NCI-H510A treated with DMSO at 0.1 percent for 48 hours (cell line): ENCODE measurements at places on chromosomes 13 and 19.

DNA sequence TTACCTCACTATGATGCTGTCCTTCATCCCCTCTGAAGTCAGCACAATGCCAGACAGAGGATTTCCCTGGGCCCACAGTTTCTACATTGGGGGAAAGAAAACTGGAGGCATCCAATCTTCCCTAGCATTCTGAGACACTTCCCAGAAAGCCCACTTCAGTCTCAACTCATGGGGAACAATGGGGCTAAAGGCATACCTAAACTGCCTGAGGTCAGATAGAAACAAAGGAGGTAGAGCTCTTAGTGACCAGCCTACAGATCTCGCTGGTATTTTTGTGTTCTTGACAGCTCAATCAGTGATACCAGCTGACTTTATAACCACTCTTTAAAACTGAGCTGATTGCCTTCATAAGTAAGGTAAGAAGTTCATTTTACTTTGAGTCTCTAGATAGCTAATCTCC lies 881.0 kb upstream of the GPC6 start:
- no peak for DNase-seq

DNA sequence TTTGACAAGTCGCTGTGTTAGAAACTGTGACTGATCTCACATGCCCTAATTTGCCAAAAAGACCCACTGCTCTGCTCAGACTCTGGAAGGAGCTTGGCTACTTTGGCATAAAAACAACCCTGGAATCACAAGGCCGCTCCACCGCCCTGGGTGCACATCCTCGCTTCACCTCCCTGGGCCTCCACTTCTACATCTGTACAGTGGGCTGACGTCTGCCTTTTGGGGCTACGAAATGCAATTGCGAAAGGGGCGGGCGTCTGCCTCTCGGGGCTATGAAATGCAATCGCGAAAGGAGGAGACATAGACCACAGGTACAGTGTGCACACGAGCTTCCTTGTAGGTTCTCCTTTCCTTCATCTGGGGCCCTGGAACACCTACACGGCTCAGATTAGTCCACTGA lies 74.2 kb downstream of the SLC7A1 start:
- no peak for DNase-seq

DNA sequence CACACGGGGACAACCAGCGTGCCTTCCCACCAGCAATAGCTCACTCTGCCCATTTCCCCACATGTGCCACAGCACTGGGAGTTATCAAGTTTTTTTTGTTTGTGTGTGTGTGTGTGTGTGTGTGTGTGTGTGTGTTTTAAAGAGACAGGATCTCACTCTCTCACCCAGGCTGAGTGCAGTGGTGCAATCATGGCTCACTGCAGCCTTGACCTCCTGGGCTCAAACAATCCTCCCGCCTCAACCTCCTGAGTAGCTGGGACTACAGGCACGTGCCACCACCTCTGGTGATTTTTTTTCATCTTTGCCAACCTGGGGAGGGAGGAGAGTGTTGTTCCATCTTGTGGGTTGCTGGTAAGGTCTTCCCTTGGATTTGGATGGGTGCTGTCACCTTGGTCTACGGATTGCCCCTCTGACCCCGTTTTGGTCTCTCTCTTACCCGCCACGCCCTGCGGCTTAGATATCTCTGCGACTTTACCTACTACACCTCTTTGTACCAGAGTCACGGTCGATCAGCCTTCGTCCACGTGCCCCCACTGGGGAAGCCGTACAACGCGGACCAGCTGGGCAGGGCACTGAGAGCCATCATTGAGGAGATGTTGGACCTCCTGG lies 22.6 kb downstream of the PGPEP1 start:
- no peak for DNase-seq

DNA sequence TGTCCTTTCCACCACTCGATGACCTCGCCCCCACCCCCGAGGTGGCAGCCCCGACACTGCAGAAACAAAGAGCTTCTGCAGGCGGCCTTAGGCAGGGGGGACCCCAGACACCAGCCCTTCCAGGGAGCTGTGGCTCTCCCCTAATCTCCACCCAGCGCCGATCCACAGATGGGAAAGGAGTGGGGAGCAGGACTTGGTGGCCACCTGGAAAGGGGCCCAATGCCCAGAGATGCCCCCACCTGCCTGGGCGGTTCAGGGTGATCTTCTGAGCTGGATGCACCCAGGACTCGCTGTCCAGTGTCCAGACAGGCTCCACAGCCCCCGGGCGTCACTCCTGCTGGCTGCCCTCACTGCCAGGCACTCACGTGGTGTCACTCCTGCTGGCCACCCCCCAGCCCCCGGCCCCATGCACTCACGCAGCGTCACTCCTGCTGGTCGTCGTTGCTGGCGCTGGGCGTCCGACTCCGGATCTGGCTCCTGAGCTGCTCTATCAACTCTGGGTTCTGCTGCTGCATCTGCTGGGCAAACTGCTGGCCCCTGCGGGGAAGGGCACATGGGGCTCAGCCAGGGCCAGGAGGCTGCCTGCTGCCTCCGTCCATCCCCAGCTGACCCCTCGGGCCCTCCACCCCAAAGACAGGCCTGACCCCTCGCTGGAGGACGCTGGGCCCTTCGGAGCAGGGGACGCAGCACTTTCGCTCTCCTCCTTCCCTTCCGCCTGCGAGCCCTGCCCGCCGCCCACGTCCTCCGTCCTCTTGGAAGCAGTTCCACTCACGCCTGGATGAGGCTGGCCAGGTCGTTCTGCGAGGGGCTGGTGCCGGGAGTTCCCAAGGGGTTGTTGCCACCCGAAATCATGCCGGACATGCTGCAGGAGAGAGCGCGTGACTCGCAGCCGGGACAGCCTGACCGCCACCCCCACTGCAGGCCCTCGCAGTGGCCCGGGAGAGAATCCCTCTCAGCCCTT lies 17.4 kb upstream of the SLC39A3 start:
- DNase-seq: no peak

GRCh38 chr13:39554371-39554770 lies 48.6 kb downstream of the LHFPL6 start:
- DNase-seq: no peak

- peak; percentile 86 for DNase-seq
These were observed 480.2 kb upstream of the MIR17HG start for GRCh38 chr13:90867336-90867683.

DNA sequence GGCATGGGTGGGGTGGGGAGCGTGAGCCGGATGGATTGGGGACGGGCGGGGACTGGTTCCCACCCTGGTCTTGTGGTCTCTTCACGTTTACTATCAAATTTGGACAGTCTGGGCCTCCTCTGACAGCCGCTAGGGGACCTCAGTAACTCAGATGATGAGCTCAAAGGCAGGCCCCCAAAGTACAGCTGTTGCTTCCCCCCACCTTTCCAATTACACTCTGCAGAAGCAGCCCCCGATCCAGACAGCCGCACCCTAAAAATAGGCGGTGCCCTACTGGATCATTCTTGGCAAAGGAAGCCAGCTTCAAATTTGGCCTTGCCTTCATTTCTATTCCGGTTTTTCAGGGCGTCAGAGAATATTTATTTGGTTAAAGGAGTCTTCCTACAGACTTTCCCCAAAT lies 1.9 kb upstream of the FOXO1 start:
- no peak for DNase-seq

GRCh38 chr13:91358387-91358782 lies 10.9 kb downstream of the MIR17HG start:
- no peak for DNase-seq

GRCh38 chr13:79805317-79805716 lies 324.4 kb downstream of the NDFIP2 start:
- no peak for DNase-seq

GRCh38 chr13:19961489-19961888 lies 3.0 kb downstream of the ZMYM2 start:
- DNase-seq: no peak

GRCh38 chr19:33100894-33101644 lies 20.1 kb downstream of the GPATCH1 start:
- DNase-seq: no peak
